ENCODE measurements at places on chromosomes 6 and 20.

DNA sequence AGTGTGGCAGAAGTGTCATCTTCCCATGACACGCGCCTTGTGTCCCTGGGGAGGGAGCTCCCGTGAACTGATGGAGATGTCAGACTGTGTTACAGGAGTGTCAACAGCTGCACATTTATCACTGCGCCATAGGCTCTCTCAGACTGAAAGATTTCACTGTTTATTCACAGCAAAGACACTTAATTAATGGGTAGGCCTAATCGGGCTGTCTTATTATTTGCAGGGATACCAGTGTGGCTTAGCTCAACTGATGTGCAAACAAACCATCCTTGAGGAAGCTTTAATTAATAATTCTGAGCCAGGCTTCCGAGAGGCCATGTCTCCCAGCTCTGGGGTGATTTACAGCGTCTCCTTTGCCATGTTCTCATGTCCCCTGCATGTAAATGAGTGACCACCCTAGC is 771.0 kb downstream of the QKI start:
- no peak for DNase-seq

- DNase-seq, result no peak
Measured at GRCh38 chr6:109448615-109449014, 7.0 kb downstream of the MICAL1 start.

DNA sequence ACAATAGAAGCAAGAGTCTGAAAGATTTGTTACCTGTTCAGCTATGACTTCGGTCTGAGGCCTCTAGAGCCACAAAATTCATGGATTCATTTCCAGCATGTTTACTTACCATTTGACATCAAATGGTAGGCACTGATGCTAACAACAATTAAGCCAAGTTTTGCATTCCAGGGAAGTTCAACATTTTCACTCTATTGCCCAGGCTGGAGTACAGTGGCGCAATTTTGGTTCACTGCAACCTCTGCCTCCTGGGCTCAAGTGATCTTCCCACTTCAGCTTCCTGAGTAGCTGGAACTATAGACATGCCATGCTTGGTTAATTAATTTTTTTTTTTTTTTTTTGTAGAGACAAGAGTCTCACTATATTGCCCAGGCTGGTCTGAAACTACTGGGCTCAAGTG is 114.1 kb upstream of the SGK1 start:
- DNase-seq, result no peak

GRCh38 chr20:36666181-36666740 is 20.3 kb upstream of the SLA2 start:
- no peak for DNase-seq

DNA sequence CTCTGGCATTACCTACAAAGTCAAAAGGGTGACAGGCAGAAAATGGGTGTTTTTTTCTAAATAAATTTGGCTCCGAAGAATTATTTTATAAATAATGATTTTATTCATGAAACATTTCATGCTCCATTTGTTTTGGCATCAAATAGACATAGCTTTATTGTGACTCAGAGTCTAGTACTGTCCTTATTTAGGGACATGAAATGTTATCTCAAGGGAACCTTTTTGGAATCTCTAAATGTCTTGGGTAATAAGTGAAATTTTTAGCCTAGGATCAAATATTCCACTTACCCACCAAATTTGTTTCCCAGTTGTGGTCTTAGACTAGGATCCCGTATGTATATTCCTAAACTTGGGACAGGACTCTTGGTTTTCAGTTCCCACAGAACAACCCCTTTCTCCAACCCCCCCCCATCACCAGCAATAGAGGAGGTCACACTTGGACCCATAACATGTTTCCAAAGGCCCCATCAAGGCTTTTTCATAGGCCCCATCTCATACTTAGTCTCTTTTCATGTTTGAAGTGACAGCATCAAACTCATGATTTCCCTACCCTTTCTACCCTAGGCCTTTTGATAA is 81.8 kb downstream of the JAG1 start:
- no peak for DNase-seq

- DNase-seq, result no peak
Measured at GRCh38 chr6:1587546-1587945, 22.2 kb upstream of the FOXC1 start.

- DNase-seq, result no peak
Measured at GRCh38 chr20:25067102-25067987, 9.4 kb upstream of the ACSS1 start.

DNA sequence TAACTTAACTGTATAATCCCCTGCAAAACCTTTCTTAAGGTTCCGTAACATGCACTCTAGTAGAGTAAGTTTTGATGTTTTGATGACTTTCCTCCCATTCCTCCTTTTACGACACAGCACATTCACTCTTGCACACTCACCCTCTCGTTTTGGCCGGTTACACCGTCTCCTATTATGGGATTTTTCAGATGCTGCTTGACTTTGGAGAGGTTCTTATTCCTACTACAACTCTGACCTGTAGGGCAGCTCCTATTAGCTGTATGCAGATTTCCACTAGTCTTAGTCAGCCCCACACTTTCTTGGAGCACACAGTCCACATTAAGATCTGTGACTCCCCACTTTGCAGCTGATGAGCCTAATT is 223.7 kb upstream of the SYNCRIP start:
- no peak for DNase-seq

Data from stimulated activated CD8-positive, alpha-beta memory T cell treated with anti-CD3 and anti-CD28 coated beads, Interleukin-4, amount 100 ng/mL, for 1 hour (primary cell).